Stimulated activated CD4-positive, alpha-beta T cell treated with anti-CD3 and anti-CD28 coated beads, TNF-alpha, amount 100 ng/mL, for 4 hours (primary cell): ENCODE measurements at places on chromosomes 5 and 9.

DNA sequence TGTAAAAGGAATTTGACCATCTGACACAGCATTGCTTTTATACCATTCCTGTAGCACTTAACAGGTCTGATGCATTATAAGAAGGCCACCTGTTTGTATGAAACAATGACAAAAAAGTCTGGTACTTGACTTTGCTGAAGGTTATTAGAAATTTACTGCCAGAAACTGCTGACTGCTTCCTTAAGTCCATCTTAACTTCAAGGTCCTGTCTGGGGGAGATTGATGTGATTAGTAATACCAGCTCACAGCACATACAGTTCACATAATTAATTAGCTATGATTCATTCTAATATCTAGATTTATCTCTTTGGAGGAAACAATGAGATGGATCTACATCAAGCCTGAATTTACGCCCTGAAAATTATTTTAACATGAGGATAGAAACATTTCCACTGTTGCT lies 49.6 kb upstream of the TEK start:
- DNase-seq: no peak

DNA sequence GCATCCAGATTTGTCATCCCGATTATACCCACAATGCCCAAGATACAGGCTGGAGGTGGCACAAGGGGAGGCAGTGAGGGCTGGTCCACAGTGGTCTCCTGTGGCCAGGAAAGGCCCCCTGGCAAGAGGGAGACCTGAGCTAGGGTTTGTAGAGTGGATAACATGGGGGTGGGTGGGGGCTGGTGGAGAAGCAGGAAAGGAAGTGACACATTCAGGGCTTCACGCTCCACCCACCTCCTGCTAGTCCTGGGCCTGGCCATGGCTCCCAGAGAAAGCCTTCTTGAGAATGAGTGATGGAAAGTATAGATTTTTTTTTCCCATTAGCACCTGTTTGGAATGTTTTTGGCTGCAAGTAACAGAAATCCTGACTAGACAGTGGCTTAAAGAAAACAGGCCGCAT lies 81.3 kb downstream of the ANKRD33B start:
- DNase-seq: no peak

- no peak for DNase-seq
These were observed 96.3 kb downstream of the UNC13B start for GRCh38 chr9:35257986-35258659.

GRCh38 chr5:168883991-168884390 lies 304.8 kb upstream of the PANK3 start:
- DNase-seq: no peak

DNA sequence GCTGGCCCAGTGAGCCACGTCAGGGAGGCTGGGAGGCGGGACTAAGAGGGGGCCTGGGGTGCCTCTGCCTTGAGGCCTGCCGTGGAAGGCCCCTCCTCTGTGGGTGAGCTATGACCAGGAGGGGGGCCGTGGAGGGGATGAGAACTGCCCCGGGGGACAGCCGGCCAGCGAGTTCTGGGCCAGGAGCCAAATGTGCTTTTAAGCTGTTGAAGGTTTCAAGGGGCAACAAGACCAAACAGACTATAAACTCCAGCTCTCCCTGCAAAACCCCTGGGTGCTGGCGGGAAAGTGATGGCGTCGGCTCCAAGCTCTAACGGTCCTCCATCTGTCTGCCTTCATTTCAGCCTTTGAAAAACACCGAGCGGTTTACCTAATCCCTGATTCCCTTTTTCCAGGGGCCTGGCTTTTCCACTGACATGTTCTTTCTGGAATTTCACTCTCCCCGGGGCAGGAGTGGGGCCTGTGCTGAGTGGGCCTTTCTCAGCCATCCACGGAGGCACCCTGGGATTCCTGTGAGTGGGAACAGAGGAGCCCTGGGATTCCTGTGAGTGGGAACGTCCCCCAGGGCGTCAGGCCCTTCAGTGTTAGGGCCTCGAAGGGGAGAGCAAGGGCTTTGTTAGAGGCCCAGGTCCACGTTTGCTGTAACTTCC lies 65.6 kb downstream of the COL5A1 start:
- DNase-seq: no peak

DNA sequence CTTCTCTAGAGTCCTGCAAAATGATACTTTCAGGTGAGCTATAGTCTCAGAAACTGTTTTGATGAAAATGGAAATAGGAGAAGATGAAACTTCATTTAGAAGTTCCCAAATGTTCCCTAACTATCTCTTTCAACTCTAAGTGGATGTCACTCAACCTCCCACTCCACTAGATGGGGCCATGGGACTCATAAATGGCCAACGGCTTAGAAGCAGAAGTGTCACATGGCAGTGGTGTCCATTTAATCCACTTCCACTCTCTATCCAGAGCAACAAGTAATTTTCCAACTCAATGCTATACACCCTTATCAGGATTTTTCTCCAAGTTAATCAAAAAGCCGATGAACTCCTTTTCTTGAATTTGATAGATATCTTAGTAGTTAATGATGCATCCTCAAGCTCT lies 295.7 kb downstream of the EDIL3 start:
- no peak for DNase-seq

- DNase-seq: no peak
These were observed 10.7 kb downstream of the TNFAIP8 start for GRCh38 chr5:119366540-119366881.

- no peak for DNase-seq
These were observed 11.5 kb upstream of the CARD9 start for GRCh38 chr9:136385015-136385414.

DNA sequence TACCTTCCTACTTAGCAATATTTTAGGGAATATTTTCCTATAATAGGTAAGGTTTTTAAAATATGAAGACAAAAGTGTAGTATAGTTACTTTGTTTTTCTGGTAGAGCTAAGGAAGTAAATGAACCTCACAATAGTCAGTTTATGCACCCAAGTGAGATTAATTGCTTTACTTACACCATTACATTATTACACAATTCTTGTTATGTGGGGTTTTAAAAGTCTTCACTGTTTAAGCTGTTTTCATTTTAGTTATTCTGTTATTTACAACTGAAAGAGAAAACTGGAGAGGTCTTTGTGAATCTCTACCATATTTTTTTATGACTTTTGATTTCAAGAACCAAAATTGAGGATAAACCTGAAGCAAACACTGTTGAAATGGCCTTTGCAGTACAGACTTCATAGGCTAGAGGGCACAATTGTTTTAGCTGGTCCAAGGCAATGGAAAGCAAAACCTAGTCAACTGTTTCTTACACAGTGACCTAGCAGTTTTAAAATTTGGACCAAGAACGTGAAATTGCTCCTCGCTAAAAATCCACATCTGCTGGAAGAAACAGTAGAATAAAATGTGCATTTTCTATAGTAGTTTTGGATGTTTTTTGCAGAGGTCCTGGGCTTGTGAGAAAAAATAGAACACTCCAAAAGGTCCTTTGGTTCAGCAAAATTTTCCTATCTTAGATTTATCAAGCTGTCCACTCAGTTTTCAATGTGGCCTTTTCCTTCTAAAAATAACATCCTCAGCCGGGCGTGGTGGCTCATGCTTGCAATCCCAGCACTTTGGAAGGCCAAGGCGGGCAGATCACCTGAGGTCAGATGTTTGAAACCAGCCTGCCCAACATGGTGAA lies 66.4 kb upstream of the FER start:
- DNase-seq: no peak

DNA sequence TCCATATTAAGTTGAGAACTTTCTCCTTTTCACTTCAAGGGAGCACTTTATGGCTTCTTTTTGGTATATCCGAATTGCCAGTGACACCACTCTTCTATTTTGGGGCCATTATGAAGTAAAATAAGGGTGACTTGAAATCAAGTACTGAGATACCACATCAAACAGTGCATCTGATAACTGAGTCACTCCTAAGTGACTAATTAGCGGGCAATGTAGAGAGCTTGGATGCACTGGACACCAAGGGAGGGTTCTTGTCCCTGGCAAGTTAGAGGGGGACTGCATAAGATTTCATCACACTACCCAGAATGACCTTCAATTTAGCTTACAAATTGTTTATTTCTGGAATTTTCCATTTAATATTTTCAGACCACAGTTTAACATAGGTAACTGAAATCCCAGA lies 813.9 kb upstream of the CDH10 start:
- DNase-seq: no peak

DNA sequence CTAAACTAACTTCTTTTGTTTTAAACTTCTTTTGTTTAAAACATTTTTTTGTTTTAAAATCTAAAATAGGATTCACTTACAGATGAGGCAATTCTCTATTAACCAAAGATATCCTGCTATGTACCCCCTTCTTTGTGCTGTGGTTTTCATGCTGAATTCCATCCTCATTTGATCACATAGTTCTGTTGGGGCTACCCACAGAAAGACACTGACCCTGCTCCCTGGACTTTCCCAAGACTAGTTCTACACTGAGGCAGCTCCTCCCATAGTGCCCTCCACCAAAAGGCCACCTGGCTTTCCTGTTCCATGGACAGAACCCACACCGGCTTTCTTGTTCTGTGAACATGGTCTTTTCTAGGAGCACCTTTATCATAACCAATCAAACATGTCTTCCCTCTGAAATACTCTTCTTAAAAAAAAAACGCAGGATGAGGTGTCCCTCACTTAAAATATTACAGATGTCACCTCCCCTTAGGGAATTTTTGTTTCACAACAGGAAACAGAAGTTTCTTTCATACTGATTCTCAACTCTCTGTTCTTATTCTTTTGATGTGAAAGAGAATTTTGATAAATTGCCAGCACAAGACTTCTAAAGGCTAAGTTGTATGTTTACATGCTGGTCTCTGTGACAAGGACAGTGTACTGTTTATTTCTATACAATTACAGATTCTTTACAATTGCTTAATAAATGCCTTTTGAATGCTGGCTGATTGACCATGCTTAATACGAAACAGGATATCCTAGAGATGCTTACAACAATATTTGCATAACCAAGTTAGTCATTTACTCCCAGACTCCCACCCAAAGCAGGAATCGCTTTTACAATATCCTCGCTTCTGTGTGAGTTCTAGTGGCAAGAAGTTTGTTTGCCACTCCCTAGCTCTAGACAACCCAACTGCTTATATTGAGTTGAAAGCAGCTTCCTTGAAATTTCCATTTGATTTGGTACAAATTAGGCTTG lies 300.4 kb downstream of the DTWD2 start:
- DNase-seq: no peak

- no peak for DNase-seq
These were observed 21.8 kb downstream of the DENND4C start for GRCh38 chr9:19252174-19252884.

DNA sequence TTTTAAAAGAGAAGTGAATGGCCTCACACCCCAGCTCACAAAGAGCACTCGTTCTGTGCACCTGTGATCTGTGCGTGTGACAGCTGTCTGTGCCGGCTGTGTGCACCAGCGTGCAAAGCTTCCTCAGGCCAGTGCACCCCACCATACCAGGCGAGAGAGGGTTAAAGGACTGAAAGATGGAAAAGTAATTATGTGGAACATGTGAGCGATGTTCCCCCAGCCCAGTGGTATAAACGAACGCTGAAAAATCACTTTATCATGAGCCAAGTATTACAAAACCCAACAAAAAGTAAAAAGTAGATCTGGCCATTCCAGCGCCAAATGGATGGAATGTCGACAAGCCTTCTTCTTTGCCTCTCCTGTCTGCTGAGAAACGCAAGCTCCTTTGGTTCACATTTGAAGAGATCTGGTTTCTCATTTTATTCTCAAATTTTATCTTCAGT lies 53.7 kb downstream of the IPPK start:
- no peak for DNase-seq

DNA sequence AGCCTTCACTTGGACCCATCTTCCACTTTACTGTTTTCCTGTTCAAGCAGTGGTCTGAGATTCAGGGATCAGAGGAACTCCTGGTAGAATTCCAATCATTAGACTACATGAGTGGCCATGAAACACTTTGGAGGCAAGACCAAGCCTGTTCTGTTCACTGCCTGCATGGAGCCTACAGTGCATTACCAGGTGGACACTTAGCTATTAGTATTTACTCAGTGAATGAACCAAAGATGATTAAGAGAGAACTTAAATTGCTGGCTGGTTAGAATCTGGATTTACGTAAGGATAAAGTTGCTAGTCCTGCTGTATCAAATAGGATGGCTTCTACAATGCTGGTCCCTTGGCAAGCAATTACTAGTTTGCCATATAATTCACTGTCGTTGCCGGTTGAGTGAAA lies 245.5 kb downstream of the ARRDC3 start:
- DNase-seq: no peak
